Stimulated activated CD8-positive, alpha-beta memory T cell treated with anti-CD3 and anti-CD28 coated beads, Interleukin-15, amount 100 ng/mL, for 4 hours (primary cell): ENCODE measurements at places on chromosomes 5 and 9.

GRCh38 chr9:27437652-27438373, 86.3 kb upstream of the IFNK start:
- no peak for DNase-seq

DNA sequence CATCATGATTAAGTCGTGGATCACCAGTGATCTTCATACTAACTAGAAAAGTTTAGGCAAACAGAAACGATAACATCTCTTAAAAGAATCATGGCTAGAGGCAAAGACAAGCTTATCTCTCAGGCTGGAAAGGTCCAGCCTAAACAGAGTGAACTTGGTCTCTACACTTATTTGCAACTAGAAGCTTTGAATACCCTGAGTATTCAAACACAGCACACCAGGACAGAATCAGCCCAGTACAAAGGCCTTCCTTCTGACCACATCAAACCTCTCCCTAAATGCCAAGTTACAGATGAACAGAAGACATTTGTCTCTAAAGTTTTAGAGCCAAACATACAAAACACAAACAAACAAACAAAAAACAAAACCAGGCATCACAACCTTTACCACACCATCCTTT, 57.2 kb downstream of the ELAVL2 start:
- DNase-seq = no peak

DNA sequence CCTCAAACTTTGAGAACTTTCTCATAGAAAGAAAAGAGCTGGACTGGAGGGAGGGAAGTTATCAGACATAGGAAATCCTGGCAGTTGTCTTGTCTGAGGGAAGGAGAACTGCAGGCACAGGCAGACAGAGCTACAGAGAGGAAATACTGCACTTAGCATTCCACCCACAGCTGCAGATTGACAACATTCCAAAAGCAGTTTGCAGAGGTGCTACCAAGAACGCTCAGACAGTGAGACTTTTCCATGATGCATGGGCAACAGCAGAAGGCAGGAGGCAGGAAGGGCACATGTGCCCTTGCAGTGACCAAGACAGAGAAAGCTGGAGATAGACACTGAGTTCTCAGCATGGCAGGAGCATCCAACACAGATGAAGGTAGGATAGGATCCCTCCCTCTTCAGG, 327.5 kb upstream of the ZNF462 start:
- DNase-seq = no peak

GRCh38 chr5:168307925-168308584, 16.6 kb downstream of the WWC1 start:
- no peak for DNase-seq

- DNase-seq = no peak
Measured at GRCh38 chr9:109311286-109311685, 9.6 kb downstream of the EPB41L4B start.

- no peak for DNase-seq
Measured at GRCh38 chr5:33272288-33272687, 168.5 kb upstream of the TARS1 start.

DNA sequence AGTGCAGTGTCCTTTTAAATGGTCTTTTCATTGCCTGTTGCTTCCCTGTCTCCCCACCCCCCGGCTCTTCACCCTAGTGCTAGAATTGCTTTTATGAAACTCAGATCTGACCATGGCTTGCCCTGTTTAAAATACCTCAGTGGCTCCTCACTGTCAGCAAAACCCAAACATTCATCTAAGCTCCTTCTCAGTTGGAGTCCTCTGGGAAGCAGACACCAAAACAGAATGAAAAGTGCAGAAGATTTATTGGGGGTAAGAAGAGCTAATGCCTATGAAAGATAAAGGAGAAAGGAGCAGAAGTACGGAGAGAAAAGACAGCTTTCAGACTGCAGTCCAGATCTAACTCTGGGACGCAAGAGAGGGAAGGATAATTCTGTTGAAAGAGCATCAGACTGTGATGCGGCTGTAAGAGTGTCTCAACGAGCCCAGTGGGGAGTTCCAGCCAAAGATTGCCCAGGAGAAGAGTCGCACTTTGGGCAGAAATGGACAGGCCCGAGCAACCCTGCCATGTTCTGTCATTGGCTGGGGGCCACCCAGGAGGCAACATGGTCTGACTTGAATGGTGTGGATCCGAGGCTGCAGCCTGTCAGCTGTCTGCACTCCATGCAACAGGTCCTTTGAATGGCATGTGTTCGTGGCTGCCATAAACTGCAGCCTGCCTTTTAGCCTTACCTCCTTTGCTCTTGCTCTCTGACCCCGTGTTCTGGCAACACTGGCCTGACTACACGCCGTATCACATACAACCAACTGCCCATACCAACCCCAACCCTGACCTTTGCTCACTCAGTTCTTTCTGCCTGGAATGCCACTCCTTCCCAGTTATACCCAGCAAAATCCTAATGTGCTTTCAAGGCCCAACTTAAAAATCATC, 55.9 kb downstream of the IRF1 start:
- no peak for DNase-seq

DNA sequence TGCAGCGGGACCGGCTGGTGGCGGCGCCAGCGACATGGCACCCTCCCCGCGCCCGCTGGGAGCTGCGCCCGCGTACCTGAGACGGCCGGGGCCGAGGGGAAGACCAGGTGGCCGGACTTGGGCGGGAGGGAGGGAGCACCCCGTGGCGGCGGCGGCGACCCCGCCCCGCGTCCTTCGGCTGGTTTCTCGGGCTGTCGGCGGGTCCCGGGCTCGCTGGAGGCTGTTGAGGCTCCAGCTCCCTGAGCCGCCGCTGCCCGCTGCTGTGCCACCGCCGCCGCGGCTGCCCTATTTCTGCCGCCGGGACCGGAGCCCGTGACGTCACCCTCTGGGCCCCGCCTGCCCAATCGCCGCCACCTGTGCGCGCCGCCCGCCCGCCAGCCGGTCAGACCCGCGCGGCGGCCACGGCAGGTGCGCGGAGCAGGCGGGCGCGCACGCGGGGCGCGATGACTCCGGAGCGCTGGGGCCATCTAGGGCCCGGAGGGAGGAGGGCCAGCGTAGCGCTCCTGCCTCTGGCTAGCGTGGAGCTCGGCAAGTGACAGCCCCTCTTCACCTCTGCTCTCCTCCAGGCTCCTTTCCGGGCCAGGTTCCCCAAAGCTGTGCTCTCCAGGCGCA, at the start of gene FSTL4:
FSTL4 (minus strand) TSS at position 293 of the 612 bp plus-strand sequence.
- no peak for DNase-seq

- DNase-seq = no peak
Measured at GRCh38 chr9:108776920-108777639, 78.7 kb downstream of the ACTL7B start.

DNA sequence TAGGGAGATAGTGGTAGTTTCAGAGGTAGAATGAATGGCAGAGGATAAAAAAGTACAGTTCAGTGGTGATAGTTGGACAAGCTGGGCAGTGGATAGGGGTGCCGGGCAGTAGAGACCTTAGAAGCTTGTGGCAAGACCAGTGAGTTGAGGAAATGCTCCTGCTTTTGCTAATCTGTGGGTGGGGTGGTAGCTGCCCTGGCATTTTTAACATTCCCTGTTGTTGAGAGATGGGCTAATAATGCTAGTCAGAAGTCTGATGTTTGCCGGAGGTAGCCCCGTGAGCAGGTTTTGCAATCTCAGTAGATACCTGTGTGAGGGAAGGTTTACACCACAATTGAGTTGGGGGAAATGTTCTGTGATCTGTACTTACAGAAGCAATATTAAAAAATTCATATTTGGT, 91.1 kb downstream of the TRIO start:
- DNase-seq = no peak

GRCh38 chr5:42624912-42625311, 131.7 kb upstream of the CCDC152 start:
- DNase-seq = no peak

GRCh38 chr5:138696501-138696900, 56.7 kb upstream of the CTNNA1 start:
- no peak for DNase-seq

DNA sequence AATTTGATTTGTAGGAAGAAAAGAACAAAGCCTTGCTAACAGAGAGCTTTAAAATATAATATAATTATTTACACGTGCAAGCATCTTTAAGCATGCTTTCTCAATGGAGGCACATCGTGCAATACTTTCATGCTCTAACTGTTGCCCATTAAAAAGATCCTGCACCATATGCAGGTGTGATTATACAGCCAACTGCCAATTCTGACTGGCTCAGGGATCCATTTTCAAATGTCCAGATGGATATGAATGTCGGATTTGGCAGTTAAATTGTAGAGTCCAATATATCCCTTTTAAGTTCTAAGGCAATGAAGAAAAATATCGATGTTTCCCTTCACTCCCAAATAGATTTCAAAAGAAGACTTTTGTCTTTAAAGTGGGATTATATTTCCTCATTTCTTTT, 416.4 kb upstream of the CD180 start:
- DNase-seq = no peak

DNA sequence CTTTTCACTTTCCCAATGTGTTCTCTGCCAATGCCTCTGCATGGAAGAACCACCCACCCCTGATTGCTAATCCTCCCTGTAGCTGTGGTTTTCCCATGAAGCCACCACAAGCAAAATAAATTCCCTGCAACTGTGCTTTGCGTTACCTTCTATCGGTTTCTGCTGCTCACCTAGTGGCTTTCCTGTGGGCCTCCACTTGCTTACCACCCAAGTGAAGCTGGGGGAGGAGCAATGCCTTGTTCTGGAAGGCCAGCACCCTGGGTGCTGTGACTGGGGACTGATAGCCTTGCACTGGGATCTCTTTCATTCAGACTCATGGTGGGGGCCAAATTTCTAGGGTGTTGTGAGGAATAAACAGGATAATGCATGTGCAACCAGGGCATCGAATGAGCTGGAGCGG, 56.3 kb upstream of the GDNF start:
- DNase-seq = no peak

GRCh38 chr5:92041911-92042660, 659.0 kb upstream of the ARRDC3 start:
- no peak for DNase-seq

- no peak for DNase-seq
Measured at GRCh38 chr9:93437996-93438395, 13.5 kb upstream of the FAM120A start.

DNA sequence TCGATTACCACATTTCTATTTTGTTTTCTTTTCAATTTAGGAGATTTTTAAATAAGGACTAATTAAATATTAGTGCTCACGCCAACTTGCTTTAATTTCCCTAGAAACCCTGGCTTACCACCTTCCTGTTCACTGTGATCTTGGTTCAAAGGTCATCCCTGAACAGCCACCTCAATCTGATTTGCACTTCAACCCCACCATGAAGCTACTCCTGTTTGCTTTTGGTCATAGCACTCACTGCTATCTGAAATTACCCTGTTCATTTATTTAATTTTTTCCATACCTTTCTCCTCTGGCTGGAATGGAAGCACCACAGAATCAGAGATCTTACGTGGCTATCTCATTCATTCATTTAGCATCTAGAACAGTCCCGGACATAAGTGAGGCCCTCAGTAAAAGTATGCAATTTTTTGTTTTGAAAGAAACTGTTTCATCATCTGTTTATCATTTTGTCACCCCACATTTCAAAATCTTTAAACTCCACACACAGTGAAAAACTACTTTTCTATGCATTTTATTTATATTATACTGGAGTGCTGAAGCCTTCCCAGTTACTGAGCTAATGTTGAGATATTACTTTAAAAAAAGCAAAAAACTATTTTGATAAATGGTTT, 17.2 kb upstream of the ADAMTSL1 start:
- no peak for DNase-seq

DNA sequence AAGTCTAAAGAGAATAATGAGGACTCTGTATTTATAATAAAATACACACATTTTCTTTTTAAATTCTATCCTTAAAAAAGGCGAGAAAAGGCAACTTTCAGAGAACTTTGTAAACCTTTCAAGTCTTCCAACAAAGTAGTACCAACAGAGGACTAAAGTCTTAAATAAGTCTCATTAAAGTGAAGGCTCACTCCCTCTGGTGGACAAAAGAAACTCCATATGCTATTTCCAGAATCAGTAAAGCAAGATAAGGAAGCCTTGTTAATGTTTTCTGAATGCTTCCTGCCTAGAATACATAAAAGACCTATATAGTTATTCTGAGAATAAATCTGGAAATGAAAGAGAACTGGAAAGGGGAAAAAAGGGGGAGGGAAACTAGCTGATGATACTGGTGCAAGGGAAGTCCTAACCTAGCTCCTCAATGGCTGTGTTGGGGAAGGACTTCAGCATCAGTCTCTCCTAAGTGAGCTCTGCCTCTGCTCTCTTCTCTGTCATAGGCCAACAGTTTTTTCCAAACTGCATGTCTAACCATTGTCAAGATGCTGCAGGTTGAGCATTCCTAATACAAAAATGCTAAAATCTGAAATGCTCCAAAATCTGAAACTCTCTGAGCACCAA, 7.2 kb downstream of the HMGCS1 start:
- DNase-seq = no peak

DNA sequence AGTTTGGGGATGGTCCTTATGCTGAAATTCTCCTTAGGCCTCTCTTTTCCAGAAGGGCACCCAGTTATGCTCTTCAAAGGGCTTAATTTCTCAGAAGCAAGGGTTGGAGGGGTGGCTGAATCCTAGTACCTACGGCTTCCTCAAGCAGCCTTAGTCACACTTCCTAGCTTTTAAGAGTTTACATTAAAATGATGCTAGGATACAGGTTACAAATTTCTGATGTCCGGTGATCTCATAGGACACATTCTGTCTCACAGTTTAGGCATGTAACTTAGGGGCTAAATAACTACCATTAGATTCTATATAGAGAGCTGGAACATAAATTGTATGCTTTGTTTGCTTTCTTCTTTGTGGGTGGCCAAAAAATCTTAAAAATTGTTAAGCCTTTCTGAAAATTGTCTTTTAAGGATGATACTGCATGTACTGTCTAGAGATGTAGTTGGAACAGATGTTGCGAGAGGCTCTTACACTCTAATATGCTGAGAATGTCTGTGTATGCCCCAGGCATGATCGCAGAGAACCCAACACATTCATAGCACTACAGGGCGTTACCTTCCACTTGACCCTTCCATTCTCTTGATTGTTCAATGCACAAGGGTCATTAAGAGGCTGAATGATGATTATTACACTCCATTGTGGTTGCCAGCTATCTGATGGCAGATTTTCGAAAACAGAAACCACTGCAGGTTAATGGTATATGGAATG, 139.1 kb downstream of the TMEM38B start:
- DNase-seq = no peak

- no peak for DNase-seq
Measured at GRCh38 chr9:34929506-34930102, 28.5 kb upstream of the PHF24 start.

GRCh38 chr5:151671950-151672349, 14.8 kb downstream of the SPARC start:
- no peak for DNase-seq

- DNase-seq = no peak
Measured at GRCh38 chr9:81073821-81074220, 615.5 kb downstream of the TLE1 start.

DNA sequence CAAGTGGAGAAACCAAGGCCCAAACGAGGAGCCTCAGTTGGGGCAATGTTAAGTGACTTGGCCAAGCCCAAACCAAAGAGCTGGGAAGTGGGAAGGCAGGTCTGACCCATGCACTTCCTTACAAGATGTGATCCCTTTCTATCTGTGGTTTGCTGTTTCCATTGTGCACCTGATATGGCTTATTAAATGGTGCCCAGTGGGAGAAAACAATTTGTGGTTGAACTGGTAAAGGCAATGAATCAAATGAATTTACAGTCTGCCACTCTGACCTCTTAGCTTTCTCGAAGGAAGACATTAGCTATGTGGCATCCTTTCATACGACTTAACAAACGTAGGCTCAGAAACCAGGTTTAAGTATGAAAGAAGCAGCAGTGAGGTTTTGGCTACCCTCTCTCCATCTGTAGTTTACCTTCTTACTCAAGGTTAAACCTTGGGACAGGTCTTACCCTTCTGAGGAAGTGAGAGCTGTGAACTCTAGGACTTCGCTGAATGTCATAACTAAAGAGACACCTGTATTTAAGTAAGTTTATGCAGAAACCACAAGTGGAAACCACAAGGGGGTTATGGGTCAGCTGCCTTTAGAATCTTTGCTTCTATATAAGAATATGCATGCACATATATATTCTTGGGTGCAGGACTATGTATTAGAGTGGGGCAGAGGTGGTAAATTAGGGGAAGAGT, 100.5 kb upstream of the SPATA31D4 start:
- no peak for DNase-seq
